B cell (primary cell): ENCODE measurements at places on chromosomes 5 and 9. TPM values are rescaled to one million over a fixed set of nuclear protein-coding genes. Genes with fewer than 3 reads are reported as not detected.

ARAP3 gene
- total RNA-seq = 3.0 and 3.7 TPM in 2 replicates

TRIM23 gene
- total RNA-seq = 21.0 and 26.1 TPM in 2 replicates

ADAMTS2 gene
- total RNA-seq = not detected in 2 replicates

SPINK6 gene
- not detected in 2 replicates for total RNA-seq

FGF1 gene
- not detected in 2 replicates for total RNA-seq

NIPSNAP3A gene
- total RNA-seq = 20.8 and 23.6 TPM in 2 replicates

DNA sequence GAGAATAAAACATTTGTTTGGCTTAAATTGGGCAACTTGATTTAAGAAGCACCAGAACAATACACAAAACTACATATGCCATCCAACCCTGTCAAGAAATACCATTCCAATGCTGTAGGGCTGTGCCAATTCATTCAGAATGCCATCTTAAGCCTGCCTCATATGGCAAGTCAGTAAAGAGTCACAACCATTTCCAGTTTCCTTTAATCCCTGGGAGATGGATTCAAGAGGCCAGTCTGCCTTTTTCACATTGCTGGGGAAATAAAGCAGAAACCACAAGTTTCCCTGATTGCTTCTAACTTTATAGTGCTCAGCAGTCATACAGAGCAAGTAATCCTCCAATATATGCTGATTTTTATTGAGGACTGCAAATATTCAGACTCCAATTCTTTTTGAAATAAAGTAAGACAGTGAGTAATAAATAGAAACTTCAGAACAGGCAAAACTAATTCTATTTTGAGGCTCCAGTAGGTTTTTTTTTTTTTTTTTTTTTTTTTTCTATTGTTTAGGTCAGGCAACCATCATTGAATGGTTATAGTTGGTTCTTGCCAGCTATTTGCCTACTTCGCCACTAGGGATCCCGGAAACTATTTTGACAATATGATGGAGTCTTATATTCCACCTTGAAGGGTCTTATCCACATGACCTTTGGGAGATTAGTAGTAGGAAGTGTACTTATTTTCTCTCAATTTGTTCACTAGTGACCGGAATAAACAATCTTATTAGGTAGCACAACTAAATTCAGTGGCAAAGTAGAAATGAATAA is 400.9 kb upstream of the MEF2C start:
- no peak for DNase-seq

CATSPER3 gene
- total RNA-seq = 0.79 and 2.7 TPM in 2 replicates

DNA sequence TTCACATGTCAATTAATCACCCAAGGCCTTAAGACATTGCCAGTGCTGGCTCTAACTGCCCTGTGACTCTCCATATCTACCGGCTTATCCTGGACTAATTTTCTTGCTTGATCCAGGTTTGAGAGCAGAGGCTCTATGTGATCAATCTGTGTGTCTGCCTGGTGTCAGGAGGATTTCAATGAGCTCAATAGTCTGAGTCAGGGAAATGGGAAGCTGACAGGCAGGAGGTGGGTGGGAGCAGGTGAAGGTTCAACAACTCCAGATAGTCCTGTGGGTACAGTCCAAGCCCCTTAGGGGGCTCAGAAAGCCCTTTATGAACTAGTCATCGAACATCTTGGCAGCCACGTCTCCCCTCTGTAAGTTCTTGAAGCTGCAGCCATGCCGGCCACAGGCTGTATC is 72.2 kb downstream of the SHB start:
- DNase-seq = no peak

- no peak for DNase-seq
Measured at GRCh38 chr5:114390431-114390830, 28.6 kb downstream of the KCNN2 start.

DNA sequence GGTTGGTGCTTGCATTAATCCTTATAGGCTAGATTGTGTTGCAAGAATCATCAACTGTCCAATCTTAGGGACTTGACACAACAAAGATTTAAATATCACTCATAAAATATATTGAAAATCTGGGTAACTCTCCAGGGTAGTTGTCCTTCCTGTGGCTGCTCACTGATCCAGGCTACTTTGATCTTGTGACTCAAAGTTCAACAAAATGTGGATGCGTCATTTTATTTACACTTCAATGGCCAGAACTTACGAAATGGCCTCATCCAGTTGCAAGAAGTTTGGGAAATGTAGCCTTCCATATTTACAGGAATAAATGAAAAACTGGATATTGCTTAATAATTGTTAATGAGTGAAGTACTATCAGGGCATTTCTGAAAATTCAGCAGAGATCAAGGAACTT is 235.5 kb upstream of the ACTBL2 start:
- no peak for DNase-seq
